ENCODE measurements at places on chromosomes 2 and 18.

GRCh38 chr2:23409248-23409647 is 24.3 kb downstream of the KLHL29 start:
- DNase-seq: no peak

GRCh38 chr2:72166279-72166678 is 18.6 kb upstream of the CYP26B1 start:
- no peak for DNase-seq

GRCh38 chr2:1607971-1608688 is 136.2 kb downstream of the PXDN start:
- no peak for DNase-seq

DNA sequence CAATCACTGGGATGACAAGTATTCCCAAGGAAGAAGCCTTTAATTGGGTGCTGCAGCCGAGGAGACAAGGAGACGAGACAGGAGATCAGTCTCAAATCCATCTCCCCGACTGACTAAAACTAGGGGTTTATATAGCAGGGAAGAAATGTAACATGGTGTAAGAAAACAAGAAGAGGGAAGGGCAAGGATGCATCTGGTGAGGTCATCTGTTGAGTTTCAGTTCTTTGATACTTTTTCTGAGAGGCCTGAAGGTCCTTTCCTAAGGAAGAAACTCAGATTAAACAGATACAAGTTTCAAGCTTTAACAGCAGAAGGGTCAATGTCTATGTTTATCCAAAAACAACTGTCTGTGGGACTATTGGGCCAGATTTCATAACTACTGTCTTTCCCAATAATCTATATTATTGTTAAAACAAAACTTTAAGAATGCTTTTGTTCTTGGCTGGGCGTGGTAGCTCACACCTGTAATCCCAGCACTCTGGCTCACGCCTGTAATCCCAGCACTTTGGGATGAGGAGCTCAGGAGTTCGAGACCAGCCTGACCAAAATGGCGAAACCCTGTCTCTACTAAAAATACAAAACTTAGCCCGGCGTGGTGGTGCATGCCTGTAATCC is 2.5 kb upstream of the PDCL3 start:
- no peak for DNase-seq

- DNase-seq: no peak
Measured at GRCh38 chr2:53545604-53546003, 222.0 kb upstream of the CHAC2 start.

GRCh38 chr2:195608768-195609454 is 48.1 kb upstream of the SLC39A10 start:
- DNase-seq: no peak

GRCh38 chr2:101330253-101330933 is 21.9 kb upstream of the RNF149 start:
- peak; percentile 29 for DNase-seq

DNA sequence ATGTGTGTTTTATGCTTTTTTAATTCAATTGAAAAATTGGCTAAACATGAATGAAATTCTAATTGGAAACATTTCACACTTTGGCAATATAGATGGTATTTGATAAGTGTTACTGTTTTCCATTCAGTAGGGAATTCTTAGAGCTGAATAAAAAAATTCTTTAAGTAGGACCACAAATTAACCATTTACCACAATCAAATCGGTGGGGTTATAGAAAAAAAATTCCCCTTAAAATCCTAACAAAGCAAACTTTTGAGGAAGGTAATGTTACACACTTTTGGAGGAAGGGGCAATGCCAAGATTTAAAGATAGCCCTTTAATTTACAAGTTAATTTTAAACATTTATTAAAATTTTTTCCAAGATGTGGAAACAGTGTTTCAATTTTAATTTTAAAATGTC is 279.0 kb upstream of the FIGN start:
- DNase-seq: no peak

DNA sequence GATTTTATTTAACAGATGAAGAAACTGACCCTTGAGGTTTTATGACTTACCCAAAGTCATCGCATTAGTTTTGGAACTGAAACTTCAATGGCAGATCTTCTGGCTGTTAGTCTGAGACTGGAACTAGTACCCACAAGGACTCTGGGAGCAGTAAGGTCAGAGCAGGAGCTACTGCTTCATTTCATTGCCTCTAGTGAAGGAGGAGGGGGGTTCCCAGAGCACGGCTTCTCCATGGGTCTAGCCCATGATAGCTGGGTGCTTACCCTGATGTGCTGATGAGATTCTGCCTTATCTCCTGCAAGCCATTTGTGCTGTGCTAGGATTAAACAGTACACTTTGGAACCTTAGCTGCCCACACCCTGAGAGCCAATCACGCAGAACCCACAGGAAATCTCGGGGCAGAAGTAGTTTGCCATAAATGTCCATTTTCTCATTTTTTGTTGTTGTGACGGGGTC is 5.4 kb upstream of the RNASEH1 start:
- DNase-seq: no peak

DNA sequence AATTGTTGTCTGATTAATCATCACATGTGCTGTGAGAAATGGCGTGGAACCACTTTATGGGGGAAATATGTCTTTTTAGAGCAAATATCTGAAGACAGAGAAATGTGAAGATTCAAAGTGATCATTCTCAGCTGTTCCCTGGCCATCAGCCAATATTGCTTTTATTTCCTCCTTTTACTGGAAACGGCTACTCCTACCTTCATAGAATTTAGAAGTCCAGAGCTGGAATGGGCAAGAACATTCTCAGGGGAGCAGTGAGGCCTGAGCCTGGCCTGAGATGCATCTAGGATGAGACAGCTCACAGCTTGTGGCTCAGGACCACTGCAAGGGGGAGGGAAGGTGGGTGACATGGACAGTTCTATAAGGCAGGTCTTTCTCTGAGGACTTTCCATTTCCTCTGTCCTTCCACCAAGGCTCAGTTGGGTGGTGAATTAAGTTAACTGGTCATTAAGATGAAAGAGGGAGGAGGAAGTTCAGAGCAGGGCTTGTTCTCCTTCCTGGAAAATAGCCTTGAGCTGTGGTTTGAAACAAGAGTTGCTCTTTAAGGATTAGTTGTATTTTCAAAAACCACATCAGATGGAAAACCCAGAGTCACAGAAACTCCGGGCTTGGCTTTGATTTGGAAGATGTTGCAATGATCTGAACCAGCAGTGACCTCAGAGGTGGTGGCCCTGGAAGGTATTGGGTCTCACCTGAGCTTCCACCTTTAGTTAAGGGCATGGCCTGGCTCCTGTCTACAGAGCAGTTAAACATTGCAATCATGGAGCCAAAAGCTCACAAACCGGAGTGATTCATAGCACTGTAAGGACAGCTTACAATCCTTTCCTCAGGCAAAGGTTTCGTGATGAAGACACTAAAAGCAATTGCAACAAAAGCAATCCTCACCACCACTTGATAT is 144.3 kb downstream of the VAPA start:
- no peak for DNase-seq

DNA sequence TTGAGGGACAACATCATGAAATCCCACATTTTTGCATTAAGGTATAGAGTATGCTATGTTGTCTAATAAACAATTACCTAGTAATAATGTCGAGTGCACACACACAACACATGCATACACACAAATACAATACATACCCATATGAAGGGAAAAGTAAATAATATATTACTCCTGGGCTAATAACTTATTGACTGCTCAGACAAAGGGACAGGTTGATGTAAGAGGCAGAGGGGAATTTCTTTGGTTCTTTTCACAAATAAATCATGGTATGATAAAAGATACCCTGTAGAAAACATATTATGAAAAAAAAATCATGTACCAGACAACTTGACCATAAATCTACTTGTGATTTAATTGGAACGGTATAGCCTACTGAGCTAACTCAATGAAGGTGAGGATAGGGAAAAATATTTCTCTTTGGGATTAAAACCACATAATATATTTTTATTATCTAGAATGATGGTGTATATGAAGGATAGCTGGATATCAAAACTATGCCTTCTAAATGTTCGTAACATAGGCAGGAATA is 398.7 kb upstream of the LRRTM4 start:
- no peak for DNase-seq

GRCh38 chr2:221189431-221190067 is 382.6 kb downstream of the EPHA4 start:
- no peak for DNase-seq

DNA sequence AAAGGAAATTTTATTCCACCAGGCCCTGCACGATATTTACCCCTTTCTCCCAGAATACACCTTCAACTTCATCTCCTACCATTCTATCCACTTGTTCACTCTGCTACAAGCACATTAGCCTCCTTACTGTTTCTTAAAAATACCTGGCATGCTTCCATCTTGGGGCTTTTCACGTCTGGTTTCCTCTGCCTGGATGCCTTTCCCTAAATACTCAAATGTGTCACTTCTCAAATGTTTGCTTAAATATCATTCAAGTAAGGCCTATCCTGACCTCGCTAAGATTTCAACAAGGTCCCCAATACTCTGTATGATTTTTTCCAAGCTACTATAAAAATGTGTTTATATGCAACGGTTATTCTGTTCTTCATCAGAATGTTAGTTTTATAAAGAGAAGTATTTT is 433.0 kb upstream of the CHAC2 start:
- DNase-seq: no peak

DNA sequence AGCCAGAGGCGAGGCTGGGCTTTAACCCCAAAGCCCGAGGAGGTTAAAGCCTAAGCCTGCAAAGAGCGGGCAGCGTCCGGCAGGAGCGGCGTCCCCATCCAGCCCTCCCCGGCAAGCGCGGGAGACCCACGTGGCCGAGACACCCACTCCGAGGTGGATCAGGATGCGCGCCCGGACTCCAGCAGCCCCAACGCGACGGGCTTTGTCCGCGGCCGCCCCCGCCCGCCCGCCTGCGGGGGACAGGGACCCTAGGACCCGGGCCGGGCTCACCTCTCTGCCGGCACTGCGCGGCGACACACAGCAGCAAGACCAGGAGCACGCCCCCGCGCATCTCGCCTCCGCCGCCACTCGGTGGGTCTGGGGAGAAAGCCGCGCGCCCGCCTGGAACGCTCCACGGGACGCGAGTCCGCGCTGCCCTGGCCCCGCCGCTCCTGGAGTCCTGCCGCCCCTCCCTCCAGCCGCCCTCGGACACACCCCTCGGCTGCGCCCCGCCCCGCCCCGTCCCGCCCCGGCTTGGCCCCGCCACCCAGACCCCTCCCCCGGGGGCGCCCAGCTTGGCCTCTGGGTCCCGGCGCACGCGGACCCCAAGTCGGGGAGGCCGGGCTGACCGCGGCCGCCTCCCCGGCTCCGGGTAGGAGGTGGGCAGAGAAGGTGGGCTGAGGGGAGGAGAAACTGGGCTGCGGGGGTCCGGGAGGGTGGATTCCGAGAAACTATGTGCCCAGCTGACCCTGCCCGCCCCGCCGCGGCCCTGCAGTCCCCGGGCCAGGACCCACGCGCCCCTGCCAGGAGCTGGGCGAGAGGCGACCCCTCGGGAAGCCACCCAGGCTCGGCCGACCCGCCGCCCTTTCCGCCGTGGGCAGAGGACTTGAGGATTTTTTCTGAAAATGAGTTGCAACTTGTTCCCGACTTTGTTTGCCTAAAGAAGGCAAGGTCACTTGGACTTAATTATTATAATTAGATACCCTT is at the start of gene LAMA1:
Gene LAMA1, minus strand, starts transcription at position 408 of the 966 bp plus-strand sequence. Its CDS starts 77 bp downstream, at position 331.
- DNase-seq: no peak

DNA sequence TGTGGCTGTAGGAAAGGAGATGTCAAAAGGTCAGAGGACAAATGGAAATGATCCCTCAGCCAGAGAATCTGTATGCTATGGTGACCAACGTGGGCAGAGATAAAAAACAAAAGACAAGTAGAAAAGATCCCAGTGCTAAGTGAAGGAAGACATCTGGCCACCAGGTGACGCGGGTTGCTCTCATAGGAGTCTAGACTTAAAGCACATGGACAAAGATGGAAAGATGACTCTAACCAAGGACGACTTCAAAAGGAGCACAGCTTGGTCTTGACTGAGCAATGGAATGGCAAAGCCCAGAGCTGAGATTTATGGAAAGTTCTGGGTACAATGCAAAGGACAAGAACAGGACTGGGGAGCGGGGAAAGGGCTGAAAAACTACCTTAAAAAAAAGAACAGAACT is 96.8 kb downstream of the CLIP4 start:
- no peak for DNase-seq

- no peak for DNase-seq
Measured at GRCh38 chr2:128547667-128548066, 229.0 kb upstream of the HS6ST1 start.

GRCh38 chr2:31140151-31140550 is 1.9 kb upstream of the GALNT14 start:
- no peak for DNase-seq

- no peak for DNase-seq
Measured at GRCh38 chr18:75521816-75522215, 94.3 kb upstream of the SMIM21 start.

DNA sequence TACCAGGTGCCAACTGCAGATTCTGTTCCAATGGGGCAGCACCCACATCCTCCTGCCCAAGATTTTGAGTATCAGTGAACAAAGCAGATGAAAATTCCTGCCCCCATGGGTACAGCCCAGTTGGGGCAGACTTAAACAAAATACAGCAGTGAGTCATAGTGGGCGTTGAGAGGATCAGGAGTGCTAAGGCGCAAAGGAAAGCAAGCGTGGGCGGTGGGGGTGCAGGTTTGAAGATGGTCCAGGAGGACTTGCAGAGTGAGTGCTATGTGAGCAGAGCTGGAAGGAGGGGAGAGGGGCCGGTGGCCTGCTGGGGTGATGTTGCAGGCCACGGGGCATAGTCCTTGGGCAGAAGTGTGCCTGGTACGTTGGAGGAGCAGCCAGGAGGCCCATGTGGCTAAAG is 24.7 kb downstream of the STEAP3 start:
- DNase-seq: no peak

Measured in stimulated activated naive CD8-positive, alpha-beta T cell treated with anti-CD3 and anti-CD28 coated beads, Interleukin-15, amount 100 ng/mL, for 72 hours (primary cell).